Fibroblast of skin of right quadriceps (primary cell): ENCODE measurements at places on chromosomes 4 and X.

- DNase-seq, result peak; percentile 28
Observed at GRCh38 chr4:152501846-152502536, 33.9 kb downstream of the FBXW7 start.

DNA sequence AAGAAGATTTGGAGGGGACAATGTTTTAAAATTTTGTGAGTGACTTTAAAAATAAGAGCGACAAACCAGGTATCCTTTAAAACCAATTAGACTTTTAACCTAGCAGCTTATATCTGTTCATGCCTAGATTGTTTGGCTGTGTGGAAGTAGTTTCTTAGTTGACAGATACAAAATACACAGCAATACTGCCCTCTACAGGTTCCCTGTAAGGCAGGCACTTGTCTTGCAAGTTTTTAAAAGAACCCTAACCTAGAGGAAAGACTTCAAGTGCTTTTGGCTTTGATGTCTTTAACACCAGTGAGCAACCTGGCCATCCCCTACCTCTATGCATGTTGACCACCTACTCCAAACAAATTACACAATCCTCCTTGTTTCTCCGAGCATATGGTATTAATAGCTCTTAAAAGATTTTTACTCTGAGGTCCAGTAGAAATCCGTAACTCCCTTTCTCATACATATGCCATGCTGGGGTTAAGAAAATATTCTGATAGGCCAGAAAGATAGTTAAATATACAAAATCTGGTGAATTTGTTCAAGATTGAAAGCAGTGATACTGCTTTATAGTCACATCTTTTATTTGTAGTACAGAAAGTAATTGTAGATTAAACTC lies 273.0 kb downstream of the ARHGAP24 start:
- DNase-seq, result peak; percentile 74

- no peak for DNase-seq
Observed at GRCh38 chr4:110003401-110004187, 90.9 kb downstream of the EGF start.

DNA sequence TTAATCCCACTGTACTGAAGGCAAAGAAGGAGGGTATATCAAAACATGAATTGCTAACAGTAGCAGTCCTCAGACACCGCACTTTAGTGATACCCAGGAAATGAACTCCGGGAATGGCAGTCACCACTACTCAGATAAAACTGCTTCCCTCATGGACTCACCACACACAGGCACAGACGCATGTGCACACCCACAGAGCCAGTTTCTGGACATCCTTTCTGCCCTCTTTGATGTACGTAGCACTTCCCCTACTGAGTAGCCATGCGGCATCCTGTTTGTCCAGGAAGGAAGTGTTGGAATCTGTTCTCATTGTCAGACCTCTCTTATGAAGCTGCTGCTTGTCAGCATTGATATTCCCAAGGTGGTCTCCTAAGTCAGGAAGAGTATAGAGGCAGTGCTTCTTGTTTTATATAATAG lies 95.7 kb downstream of the DCLK2 start:
- no peak for DNase-seq

DNA sequence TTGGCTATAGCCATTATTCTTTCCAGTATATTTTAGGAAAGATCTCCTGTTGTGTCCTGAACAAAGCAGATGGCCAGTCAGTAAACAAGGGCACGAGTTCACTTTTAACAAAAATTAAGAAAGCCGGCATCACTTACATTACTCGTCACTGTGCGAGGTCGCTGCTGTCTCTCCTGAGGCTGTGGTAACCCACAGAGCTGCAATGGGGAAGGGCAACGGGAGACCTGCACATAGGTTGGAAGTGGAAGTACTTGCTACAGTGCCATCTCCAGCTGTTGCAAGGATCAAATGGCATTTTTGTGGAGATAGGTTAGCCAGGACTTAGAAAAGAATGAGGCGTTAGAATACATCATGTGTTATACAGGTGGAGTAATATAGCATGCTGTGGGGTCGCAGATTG lies 132.2 kb downstream of the KLHL8 start:
- DNase-seq, result no peak

GRCh38 chr4:123510221-123510620 lies 113.6 kb downstream of the SPRY1 start:
- no peak for DNase-seq

DNA sequence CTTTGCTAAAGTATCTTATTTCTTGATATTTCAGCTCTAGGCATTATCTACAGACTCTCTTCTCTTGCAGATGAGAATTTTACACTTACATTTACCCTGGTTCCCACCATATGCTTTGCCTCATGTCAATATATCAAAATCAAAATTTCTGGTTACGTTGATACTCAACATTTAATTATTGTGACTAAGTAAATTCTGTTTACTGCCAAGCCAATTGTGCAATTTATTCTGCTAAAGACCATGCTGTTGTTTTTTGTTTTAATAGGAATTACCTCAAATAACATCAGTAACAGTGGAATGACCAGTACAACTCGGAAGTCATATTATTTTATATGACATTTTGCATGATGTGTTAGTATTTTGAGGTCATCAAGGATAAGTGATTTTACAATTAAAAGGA lies 125.5 kb downstream of the IL15 start:
- DNase-seq, result no peak

GRCh38 chrX:129678614-129679195 lies 23.9 kb upstream of the APLN start:
- no peak for DNase-seq

DNA sequence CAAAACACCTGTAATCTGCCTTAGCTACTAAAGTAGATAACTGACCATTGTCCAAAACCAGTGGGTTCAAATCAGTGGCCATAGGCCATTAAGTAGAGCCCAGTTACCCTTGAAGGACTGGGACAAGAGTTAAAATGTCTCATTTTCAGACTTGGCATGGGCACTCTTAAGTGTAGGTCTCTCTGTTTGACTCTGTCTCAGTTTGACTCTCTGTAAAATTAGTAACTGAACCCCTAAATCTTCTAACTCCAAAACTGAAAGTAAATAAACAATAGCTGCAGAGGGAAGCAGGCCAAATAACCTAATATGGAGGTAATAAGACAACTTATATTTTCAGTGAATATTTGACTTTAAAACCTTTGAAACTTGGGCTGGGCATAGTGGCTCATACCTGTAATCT lies 89.1 kb downstream of the SLC16A2 start:
- no peak for DNase-seq

GRCh38 chr4:100317032-100317864 lies 127.0 kb upstream of the DDIT4L start:
- no peak for DNase-seq

DNA sequence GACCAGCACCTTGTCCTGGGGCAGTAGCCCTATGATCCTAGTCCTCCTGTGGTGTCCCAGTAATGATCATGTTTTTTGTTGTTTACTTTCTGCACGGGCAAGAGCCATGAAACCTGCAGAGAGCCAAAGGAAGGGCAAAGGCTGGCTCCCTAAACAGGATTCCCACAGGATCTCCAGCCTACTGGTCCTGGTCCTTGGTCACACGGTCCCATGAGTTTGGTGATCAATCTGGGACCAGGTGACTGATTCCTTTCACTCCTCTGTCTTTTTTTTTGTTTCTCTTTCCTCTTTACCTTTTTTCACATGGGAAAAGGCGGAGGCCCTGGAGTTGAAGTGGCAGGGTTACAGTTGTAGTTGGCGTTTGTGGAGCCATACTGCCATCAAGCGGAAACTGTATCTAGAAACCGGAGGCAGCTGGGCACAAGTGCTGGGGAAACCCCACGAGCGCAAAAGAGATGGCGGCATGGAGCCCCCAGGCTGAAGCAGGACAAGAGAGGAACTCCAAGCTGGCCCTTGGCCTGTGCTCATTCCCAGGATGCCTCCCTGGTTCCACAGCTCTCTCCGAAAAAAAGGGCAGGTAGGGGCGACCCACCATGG lies 34.6 kb downstream of the NBDY start:
- no peak for DNase-seq

GRCh38 chr4:38004887-38005286 lies 44.7 kb downstream of the PTTG2 start:
- no peak for DNase-seq

DNA sequence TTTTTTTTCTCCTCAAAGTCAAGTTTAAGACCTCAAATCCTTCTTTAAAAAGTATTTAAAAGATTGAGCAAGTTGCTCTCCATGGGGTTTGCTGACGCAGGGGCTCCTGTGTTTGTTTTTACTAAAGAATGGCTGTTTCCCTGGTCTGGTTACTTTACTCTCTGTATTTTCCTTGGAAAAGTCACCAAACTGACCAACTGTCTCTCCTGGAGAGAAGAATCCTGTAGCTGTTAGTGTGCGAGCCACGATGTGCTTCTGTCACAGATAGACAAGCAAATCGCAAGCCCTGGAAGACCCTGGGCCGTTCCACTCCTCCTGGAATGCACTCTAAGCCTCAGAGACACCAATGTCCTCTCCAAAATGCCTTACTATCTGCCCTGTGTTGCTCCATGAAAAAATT lies 212.1 kb downstream of the CHIC2 start:
- DNase-seq, result peak; percentile 66

GRCh38 chrX:24506082-24506481 lies 41.0 kb downstream of the PDK3 start:
- peak; percentile 24 for DNase-seq

DNA sequence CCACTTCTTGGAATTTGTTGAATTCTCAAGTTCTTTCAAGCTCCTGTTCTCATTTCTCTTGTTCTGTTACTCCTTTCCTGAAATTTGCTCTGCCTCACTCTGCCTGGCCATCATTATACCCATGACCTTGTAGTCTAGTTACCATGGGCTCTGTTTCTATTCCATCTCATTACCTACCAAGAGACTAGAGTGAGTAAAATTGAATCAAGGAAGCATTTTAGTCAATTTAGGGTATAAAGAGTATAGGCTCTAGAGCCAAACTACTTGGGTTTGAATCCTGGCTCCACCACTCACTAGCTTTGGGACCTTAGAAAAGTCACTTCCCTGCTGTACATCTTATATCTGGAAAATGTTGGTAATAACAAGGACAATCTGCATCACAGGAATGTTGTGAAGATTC lies 2.2 kb downstream of the ALAS2 start:
- DNase-seq, result no peak
